ENCODE measurements at places on chromosomes 16 and 17. TPM values are rescaled to one million over a fixed set of nuclear protein-coding genes. Genes with fewer than 3 reads are reported as not detected.

CCL7 gene
- 5.4 TPM for polyA plus RNA-seq

DNA sequence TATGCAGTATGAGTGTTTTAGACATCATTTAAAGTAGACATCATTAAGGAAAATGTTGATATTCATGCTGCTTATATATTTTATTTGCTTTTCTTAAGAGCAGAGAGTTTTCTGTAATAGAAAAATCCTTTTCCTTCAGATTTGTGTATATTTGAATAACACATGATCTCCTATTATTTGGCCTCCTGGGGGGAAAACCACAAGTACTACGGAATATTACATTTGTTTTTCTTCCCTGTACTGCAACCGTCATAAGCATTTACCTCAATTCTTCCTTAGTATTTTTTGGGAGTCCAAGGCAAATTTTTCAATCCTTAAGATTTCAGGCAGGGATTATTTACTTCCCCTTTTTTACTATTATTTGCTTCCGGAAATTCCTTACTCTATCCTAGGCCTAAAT lies 6.0 kb downstream of the RSPRY1 start:
- no peak for DNase-seq
- H3K27ac ChIP-seq, result no peak overlapping the region
- H3K4me3 ChIP-seq, result no peak overlapping the region
- H3K36me3 ChIP-seq, result no peaks in the 10 kb centered on the region
- peaks cover 6% of the 10 kb centered on the region for H3K4me1 ChIP-seq

DNA sequence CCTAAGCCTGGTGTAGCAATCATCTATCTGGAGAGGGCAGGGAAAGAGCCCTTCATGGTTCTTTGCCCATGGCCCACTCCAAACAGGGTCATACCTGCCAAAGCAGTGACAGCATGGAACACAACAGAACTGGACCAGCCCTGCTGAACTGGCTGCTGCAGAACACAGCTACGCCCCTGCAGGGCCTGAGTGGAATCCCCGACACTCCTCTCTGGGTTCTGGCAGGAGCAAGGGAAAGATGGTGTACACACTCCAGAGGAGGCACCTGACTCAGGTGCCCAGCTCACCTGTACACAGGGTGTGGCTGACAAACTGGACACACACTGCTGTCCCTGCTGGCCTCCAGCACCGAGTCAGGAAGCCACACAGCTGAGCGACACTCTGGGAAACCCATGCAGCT lies 19.8 kb downstream of the MIEF2 start:
- peaks cover 79% of the 10 kb centered on the region for H3K36me3 ChIP-seq
- H3K4me3 ChIP-seq, result no peak overlapping the region
- no peaks in the 10 kb centered on the region for H3K27me3 ChIP-seq
- no peak for DNase-seq
- no peak overlapping the region for H3K27ac ChIP-seq

DNA sequence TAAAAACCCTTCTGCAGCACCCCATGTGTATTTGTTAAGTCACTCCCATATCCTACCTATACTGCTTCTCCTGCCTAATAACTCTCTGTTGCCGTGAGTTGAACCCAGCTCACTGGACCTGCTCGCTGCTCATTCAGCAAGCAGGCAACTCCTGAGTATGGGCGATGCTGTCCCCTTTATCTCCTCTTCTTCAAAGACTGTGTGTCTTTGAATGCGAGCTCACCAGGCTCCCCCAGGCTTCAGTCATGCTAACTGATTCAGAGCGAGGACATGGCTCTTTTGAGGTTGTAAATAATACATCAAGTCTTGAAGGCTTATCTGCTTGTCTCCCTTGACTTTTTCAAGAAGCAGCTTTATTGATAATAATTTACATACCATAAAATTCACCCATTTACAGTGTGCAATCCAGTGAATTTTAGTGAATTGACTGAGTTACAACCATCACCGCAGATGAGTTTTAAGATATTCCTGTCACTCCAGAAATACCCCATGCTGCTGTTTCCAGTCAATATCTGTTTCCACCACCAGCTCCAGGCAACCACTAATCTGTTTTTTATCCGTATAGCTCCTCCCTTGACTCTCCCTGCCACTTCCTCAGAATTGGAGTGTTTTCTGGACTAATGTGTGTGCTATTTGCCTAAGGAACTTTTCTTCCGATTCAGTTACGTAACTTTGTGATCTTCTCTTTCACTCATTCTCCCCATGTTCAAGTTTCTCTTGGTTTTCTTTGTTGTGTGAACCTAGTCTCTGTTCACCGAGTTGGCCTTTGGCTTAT lies 132.2 kb downstream of the SPECC1 start:
- H3K27me3 ChIP-seq, result no peaks in the 10 kb centered on the region
- no peaks in the 10 kb centered on the region for H3K4me1 ChIP-seq
- H3K36me3 ChIP-seq, result no peaks in the 10 kb centered on the region
- no peak for DNase-seq
- H3K27ac ChIP-seq, result no peak overlapping the region

DNA sequence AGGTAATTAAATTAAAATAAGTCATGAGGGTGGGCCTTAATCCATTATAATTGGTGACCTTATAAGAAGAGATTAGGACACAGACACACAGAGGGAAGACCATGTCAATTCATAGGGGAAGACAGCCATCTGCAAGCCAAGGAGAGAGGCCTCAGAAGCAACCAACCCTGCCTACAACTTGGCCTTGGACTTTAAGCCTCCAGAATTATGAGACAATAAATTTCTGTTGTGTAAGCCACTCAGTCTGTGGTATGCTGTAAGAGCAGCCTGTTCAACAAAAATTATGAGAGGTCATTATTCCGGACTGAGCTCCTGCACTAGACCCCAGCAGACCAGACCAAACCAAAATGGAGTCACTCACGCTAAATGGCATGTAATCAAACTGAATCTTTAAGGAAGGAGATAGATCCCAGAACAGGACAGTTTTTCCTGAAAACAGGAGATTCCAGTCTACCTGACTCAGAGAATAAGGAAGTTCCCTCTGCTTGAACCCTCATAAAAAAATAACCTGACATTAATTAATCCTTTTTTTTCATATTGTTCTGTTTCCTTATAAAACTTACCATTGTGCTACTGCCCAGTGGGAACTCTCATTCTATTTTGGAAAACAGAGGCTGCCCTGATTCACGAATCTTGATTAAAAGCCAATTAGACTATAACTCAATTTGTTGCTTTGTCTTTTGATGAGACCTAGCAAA lies 74.3 kb downstream of the DNAH3 start:
- H3K36me3 ChIP-seq, result no peaks in the 10 kb centered on the region
- no peak overlapping the region for H3K27ac ChIP-seq
- no peaks in the 10 kb centered on the region for H3K27me3 ChIP-seq
- no peaks in the 10 kb centered on the region for H3K4me1 ChIP-seq
- no peak for DNase-seq

- DNase-seq, result no peak
- H3K27ac ChIP-seq, result no peak overlapping the region
- peaks cover 39% of the 10 kb centered on the region for H3K36me3 ChIP-seq
These were observed 6.5 kb upstream of the P2RX1 start for GRCh38 chr17:3922765-3923164.

GRCh38 chr16:77944631-77945030 lies 77.7 kb upstream of the CLEC3A start:
- DNase-seq, result no peak
- no peaks in the 10 kb centered on the region for H3K27me3 ChIP-seq
- no peaks in the 10 kb centered on the region for H3K36me3 ChIP-seq
- H3K4me3 ChIP-seq, result no peak overlapping the region
- no peak overlapping the region for H3K27ac ChIP-seq
- no peaks in the 10 kb centered on the region for H3K4me1 ChIP-seq

TBC1D3B gene
- 3.9 TPM for polyA plus RNA-seq

KRT38 gene
- 7.9 TPM for polyA plus RNA-seq

- no peak overlapping the region for H3K27ac ChIP-seq
- no peak for DNase-seq
- no peaks in the 10 kb centered on the region for H3K27me3 ChIP-seq
- H3K4me1 ChIP-seq, result peaks cover 4% of the 10 kb centered on the region
These were observed 56.9 kb upstream of the ALDH3A1 start for GRCh38 chr17:19805006-19805405.

CYB5B gene
- 64.8 TPM for polyA plus RNA-seq

DNA sequence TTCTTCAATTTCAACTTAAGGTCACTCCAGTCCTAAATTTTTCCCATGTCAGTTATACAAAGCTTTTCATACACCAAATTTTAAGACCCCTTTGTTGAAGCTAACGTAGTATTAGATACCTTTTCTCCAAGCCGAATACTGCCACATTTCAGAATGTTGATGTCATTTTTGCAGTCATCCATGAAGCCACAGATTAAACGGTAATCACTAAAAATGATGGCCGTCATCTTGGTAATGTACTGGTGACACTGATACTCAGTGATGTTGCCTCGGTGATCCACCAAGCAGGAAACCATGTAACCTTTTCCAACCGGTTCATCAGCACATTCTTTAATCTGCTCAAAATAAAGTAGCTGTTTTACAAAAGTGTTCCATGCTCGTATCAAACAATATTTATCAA lies 82.1 kb upstream of the CLEC18B start:
- no peaks in the 10 kb centered on the region for H3K27me3 ChIP-seq
- H3K4me1 ChIP-seq, result no peaks in the 10 kb centered on the region
- H3K36me3 ChIP-seq, result peaks cover 35% of the 10 kb centered on the region
- no peak overlapping the region for H3K4me3 ChIP-seq

GRCh38 chr16:29779474-29779873 lies 1.4 kb downstream of the ZG16 start:
- no peak for DNase-seq
- no peaks in the 10 kb centered on the region for H3K27me3 ChIP-seq
- no peaks in the 10 kb centered on the region for H3K36me3 ChIP-seq

GRCh38 chr16:66717112-66717675 lies 20.7 kb upstream of the CMTM4 start:
- no peaks in the 10 kb centered on the region for H3K4me1 ChIP-seq
- H3K27me3 ChIP-seq, result no peaks in the 10 kb centered on the region
- no peak for DNase-seq
- no peaks in the 10 kb centered on the region for H3K36me3 ChIP-seq

DNA sequence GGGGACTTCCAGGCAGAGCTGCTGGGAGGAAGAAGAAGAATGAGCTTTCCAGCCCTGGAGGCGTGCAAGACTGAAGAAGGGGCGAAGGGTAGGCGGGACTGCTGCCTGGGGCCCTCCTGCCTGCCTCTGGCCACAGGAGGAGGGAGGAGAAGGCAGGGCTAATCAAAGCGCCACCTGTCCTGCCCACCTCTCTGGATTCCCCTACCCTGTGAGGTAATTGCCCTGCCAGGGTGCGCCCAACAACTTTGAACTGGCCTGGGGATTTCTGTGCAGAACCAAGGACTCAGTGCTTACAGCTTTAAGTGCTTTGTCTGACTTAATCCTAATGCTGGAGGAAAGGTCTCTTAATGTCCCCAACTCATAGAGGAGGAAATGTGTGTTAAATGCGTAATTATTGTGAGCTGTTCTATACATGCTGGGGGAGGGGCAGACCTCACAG lies at the start of gene NOXO1:
Gene NOXO1 (minus strand): TSS at position 72 of the 439 bp plus-strand sequence. CDS start 290 bp downstream, outside the sequence.
- no peak within 1 kb of the TSS for H3K4me3 ChIP-seq
- peaks cover 33% of the 10 kb centered on the region for H3K36me3 ChIP-seq
- H3K4me1 ChIP-seq, result peaks cover 22% of the 10 kb centered on the region
- peaks cover 52% of the 10 kb centered on the region for H3K27me3 ChIP-seq
- no peak for DNase-seq

DNA sequence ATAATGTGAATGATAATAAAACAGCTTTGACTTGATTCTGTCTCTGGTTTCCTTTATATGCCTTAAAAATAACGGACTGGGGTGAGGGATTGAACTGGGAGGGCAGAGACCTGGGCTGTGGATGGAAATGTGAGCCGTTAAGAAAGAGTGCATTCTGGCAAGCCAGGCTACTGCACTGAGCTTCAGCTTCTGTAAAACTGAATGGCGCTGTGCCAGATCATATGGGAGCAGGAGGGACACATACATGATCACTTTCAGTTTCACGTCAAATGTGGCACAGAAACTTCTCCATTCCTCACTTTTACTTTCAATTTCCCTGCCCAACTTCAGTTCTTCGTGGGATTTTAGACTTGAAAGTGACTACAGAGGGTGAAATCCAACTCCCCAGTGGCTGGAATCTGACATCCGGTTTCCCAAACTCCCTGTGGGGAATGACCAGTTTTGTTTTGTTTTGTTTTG lies 1.1 kb downstream of the MT2A start:
- peak overlapping the region; percentile 38 for H3K4me3 ChIP-seq
- peaks cover 11% of the 10 kb centered on the region for H3K4me1 ChIP-seq
- H3K27ac ChIP-seq, result peak overlapping the region; percentile 67
- no peaks in the 10 kb centered on the region for H3K27me3 ChIP-seq

DNA sequence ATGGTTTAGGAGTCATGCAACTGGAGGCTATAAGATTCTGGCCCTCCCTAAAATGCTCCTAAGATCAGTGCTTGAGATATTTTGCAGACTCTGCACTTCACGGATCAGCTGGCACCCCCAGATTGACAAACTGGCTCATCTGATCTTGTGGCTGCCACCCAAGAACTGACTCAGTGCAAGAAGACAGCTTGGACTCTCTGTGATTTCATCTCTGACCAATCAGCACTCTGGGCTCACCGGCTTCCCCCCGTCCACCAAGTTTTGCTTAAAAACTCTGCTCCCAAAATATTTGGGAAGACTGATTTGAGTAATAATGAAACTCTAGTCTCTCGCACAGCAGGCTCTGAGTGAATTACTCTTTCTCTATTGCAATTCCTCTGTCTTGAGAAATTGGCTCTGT lies 26.3 kb upstream of the CCL2 start:
- no peak overlapping the region for H3K27ac ChIP-seq
- peaks cover 6% of the 10 kb centered on the region for H3K4me1 ChIP-seq

- no peaks in the 10 kb centered on the region for H3K36me3 ChIP-seq
- no peak overlapping the region for H3K27ac ChIP-seq
- H3K4me1 ChIP-seq, result peaks cover 11% of the 10 kb centered on the region
- no peaks in the 10 kb centered on the region for H3K27me3 ChIP-seq
- no peak for DNase-seq
These were observed 72.7 kb downstream of the GNAO1 start for GRCh38 chr16:56263711-56264608.

KCNG4 gene
- polyA plus RNA-seq, result not detected

GRCh38 chr16:6665126-6665525 lies 667.5 kb upstream of the RBFOX1 start:
- no peak for DNase-seq
- no peaks in the 10 kb centered on the region for H3K27me3 ChIP-seq
- no peak overlapping the region for H3K27ac ChIP-seq
- H3K4me3 ChIP-seq, result no peak overlapping the region
- no peaks in the 10 kb centered on the region for H3K4me1 ChIP-seq
- no peaks in the 10 kb centered on the region for H3K36me3 ChIP-seq

MPO gene
- 5.6 TPM for polyA plus RNA-seq

Data from thymus (tissue), 14 donors.